ENCODE measurements at places on chromosomes 7 and 10. TPM values are rescaled to one million over a fixed set of nuclear protein-coding genes. Genes with fewer than 3 reads are reported as not detected.

DNA sequence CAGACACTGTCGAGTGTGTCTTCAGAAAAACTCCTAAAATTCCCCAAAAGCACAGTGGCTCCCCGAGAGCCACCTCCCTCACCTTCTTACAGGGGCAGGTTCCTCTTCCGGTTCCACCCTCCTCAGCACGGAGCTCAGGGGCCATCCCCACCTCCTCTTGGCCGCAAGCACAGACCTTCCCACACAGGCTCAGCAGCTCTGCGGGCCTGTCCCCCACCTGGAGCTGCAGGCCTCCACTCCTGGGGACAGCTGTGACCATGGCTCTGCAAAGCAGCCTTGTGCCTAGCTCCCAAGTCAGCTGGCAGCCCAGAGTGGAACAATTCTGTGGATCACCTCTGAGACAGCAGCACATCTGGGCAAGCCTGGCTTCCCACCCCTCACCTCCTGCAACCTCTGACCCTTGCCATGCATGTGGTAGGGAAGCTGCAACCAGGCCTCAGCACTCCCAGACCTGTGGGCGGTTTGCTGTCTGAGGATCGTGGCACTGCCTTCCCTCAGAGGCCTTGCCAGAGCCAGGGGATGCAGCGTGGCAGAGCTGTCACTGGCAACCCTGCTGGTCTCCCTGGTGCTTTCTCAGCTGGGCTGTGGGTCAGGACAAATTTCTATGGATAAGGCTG is 79.7 kb downstream of the ALOX5 start:
- no peak for DNase-seq

Gene CCDC172
- total RNA-seq = not detected

Gene PON3
- total RNA-seq = not detected

Gene NUTM2E
- total RNA-seq = not detected

Gene GNAI1
- total RNA-seq = 36.2 TPM

DNA sequence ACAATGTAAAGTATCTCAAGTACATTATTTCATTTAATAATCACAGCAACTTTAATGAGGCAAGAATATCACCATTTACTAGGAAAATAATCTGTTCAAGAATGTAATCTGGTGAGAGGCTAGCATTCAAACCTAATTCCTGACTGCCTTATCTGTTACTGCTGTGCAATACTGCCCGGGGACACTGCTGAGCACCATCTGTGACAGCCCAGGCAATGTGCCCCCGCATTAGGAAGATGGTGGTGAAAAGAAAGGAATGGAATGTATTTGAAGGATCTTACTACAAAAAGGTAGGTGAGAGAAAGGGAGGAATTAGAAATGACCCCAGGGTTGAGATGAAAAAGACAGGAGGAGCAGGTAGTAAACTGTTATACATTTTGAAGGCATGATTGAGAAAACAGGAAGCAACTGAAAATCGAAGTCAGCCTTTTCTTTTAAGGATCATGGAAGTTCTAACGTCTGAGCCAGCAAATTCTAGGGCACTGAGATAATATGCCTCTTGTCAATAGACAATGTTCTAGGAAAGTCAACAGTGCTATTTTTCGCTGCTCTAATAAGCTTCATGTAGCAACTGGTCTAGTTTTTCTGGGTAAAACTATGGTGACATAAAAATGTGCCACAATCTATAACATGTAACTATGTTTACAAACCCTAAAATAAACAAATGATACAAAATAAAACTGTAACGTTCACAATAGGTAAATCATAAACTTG is 90.4 kb downstream of the ETV1 start:
- no peak for DNase-seq

DNA sequence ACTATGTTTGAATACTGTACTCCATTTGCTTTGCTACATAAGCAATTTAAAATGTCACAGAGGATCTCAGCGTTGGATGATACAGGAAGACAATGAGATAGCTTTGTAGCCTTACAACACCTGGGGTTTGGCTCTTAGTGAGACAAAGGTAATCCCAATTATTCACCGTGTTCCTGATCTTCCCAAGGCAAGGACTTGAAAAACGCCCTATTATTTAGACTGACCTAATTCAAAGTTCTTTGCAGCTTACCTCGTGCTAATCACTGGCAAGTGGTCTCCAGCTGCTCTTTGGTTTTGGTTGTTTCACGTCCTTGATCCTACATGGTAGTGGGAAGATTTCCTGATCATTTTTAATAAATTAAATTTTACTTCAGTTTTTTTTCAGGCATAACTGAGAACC is 23.0 kb upstream of the C7orf33 start:
- DNase-seq = no peak

DNA sequence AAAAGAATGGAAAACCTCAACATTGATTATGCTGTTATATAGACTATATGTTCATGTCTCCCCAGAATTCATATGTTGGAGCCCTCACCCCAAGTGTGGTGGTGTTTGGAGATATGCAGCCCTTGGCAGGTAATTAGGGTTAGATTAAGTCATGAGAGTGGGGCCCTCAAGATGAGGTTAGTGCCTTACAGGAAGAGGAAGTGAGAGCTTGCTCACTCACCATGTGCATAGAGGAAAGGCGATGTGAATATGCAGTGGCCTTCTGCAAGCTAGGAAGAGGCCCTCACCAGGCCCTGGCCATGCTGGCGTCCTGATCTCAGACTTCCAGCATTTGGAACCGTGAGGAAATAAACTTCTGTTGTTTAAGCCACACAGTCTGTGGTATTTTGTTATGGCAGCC is 14.8 kb downstream of the ZNF33A start:
- no peak for DNase-seq

Gene HYAL4
- total RNA-seq = not detected
